NCI-H1694 (cell line): ENCODE measurements at places on chromosomes 6 and 20.
A peak's percentile ranks its signal among the peaks of the same experiment; 100 is the strongest.

DNA sequence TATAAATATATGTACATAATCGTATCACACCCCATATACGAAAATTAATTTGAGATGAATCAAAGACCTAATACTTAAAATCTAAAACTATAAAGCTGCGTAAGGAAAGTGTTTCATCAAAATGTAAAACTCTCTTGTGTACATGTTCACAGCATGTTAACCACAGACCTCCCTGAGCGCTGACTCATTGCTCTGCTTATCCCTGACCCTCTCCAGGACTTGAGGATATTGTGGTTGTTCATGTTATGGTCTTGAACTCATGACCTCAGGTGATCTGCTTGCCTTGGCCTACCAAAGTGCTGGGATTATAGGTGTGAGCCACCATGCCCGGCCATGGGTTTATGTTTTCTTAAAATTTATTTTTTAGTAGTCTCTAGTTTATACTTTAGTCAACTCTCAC lies 14.2 kb downstream of the FAM83B start:
- DNase-seq = no peak

DNA sequence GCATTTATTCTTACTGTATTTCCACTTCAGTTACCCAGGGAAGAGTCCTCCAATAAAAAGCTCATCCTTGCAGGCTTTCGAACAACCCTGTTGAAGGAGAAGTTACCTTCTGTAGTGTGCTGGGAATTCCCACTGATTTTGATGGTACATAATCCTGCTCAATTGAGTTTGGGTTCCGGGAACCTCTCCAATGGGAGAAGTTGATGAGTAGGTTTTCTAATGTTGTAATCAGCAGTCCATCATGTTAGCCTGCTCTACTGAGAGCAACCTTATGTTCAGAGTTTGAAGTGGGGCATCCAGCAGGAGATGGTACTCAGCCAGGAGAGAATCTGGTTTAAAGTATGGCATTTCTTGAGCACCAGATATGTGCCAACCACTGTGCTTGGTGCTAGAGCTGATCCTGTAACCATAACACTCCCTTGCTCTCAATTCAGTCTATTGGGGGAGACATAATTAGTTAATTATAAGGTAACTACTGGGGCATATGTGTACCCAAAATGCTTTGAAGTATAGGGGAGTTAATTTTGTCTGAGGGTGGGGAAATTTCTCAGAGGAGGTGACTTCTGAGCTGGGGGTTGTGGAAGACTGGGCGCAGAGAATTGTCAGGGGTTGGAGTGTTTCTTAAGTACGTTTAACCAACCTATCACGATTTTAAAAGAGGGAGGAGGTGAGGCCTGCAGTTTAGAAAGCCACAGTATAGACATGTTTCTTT lies 2.1 kb downstream of the TOP1 start:
- no peak for DNase-seq

DNA sequence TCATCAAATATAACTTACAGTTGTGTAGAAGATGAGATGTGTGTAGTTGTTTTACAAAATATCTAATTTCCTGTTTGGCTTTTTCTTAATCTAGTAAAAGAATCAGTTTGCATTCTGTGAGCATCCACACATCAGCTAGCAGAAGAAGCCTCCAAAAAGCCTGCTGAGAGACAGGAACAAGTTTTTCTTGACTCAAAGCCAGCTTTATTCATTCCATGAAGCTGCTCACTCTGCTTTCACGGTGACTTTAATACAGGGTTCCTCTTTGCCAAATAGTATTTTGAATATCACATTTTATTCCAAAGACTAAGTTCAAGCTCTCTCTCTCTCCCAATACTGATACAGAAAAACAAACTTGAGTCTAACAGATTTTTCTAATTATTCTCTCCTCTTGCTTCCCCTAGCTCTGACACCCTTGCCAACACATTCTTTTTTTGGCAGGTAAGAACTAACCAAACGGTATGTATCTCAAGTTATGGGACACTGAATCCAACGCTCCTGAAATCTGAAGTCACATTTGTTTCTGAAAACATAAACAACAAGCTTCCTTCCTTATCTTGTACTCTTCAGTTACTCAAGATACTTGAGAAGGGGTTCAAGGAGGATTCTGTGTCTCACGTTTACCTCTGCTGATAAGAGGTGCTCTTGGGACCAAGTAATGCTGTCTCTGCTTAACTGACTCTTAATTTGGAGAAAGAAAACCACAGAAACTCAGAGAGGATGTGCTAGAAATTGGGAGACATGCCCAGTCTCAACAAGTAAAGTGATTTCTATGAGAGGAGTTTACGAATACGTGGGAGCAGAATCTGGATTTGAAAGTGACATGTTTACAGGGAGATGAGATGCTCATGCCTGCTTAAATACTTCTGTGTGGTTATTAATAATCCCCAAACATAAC lies 184.2 kb upstream of the SPTLC3 start:
- no peak for DNase-seq

GRCh38 chr6:4804095-4804494 lies 27.9 kb downstream of the CDYL start:
- DNase-seq = no peak

DNA sequence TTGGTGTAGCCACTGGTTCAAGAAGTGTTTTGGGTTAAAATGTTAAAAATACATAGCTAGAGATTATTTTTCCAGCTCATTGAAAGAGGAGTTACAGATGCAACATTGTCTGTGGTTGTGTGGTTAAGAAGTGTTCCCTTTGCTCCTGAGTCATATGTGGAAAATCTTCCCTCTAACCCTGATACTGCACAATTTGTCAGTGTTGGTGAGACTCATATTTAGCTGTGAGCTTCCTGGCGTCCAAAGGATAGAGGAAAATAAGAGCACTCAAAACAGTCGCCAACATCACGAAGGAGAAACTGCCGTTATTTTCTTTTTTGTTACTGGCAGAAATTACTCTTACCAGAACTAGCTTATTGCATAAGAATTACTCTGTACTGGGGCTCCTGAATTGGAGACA lies 250.4 kb downstream of the CDH4 start:
- no peak for DNase-seq

DNA sequence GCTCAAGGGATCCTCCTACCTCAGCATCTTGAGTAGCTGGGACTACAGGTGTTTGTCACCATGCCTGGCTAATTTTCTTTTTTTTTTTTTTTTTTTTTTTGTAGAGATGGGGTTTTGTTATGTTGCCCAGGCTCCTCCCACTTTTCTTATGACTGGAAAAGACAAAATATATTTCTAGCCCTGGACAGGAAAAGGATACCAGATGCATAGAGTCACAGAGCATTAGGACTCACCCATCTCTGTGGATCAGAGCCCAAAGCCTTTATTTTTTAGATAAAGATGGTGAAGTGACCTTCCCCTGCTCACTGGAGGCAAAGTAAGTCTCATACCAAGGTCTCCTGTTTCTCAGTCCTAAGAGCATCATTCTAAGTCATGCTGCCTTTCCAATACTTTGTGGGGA lies 3.4 kb downstream of the TRIM10 start:
- no peak for DNase-seq

DNA sequence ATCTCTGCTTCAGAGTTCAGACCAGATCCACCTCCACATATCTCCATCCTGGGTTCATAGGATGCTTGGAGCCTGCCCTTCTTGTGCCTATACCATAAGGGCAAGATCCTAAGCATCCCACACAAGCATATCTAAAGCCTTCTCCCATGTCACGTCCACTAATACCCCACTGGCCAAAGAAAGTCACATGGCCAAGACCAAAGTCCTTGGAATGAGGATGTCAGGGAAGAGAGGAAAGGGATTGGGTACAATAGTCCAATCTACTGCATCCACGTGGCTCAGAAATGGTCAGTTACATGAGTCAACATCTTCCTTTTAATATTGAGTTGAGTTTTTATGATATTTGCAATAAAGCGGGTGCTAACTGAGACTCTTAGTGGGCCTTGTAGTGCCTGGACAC lies 515.9 kb upstream of the SULF2 start:
- DNase-seq = no peak

- DNase-seq = no peak
Measured at GRCh38 chr20:11094196-11094595, 420.4 kb upstream of the JAG1 start.

DNA sequence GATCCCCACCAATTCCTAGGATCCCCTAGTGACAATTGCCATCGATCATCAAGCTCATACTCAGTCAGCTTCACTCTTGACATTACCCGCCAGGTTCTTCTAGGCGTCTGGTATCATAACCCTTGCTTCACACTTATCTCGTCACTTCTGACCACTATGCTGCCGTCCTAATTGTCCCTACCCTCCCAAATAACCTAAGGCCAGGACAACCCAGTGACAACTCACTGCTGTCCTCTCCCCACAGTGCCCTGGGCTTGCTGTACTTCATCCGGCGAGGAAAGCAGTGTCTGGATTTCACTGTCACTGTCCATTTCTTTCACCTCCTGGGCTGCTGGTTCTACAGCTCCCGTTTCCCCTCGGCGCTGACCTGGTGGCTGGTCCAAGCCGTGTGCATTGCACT lies 3.7 kb downstream of the SYS1 start:
- no peak for DNase-seq

DNA sequence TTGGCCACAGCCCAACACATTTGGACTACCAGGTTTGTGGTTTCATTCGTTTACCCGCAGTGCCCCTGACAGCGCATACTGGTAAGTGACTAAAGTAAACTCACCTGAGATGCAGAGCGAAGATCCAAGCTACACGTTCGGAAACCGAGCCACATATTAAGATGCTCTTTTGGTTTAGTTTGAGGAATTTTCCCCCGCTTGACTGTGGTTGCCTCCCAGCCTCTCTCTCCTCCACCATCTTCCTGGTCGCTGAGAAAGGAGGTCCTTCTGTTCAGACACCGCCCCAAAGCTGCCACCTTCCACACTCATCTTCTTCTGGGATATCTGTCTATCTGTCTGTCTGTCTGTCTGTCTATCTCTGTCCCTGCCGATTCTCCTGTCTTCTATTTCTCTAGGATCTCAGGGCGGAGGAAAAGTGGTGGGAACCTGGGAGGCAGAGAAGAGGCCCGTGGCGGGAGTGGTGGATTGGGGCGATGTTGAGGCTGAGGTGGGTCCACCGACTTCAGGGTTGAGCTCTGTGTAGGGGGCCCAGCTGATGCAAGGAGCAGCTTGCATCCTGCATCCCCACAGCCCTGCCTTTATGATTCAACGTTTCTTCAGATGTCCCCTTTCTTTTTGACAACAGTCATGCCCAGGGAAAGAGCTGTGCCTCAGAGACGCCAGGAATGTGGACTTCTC lies 196.9 kb upstream of the ZNF184 start:
- no peak for DNase-seq

DNA sequence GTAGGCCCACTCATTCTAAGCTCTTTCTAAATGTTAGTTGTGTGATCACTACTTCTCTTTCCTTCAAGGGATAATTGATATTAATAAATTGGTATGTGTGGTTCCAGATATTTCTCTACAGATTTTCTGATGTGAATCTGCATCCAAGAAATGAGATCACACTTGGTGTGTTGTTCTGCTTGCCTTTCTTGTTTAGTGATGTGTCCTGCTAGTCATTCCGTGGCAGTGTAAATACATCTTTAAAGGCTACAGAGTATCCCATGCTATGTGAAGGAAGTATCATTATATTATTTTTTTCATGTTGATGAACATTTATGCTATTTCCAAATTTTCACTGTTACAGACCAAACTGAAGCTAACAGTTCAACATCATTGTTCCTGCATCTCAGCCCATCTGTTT lies 13.2 kb downstream of the CDH26 start:
- no peak for DNase-seq

DNA sequence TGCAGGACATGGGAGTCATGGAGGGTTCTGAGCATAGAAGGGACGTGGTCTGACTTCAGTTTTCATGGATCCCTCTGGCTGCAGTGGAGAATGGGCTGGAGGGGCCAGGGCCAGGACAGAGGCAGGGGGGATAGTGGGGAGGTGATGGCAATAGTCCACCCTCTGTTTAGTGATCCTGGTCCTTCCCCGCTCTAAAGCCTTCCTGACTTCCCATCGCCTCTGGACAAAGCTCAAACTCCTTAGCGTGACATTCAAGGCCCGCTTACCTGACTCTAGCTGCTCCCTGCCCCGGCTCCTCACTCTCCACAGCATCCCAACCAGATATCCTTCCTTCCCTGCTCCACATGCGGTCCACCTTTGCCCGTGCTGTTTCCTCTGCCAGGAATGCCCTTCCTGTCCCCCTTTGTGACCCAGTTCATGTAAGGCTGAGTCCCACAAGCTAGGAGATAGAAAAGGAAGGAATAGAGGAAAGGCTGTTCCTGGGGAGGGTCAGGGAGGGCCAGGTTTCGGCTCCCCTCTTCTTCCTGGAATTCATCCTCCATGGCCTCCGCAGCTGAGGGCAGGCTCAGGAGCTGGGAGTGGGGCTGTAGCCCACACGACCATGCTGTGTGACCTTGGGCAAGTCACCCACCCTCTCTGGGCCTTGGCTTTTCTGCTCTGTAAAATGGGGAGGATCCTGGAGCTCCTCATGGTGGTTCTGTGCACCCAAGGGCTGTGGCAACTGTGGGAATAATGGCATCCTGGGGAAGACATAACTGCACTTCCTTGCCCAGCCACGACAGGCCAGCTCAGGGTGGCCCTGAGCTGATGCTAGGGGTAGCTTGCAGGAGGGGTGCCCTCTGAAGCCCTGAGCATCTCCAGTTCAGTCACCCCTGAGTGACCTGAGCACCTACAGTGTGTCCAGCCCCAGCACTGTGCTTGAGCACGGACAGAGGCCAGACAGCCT lies 116.1 kb downstream of the CEBPB start:
- DNase-seq = no peak

DNA sequence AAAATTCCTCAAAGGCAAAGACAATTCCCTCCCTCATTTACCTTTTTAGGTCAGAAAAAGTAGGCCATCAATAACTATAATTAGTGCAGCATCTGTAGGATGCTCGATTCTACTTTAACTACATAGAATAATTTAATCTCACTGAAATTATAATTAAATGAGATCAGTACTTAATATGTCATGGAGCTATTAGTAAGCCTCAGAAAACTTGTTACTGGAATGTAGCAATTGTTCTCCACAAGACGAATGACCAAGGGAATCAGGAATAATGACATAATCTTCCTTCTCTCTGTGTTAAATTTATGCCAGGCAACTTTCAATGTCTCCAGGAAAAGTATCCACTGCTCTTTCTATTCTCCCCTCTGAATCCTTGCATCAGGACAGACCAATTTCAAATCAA lies 34.1 kb downstream of the SESN1 start:
- no peak for DNase-seq

DNA sequence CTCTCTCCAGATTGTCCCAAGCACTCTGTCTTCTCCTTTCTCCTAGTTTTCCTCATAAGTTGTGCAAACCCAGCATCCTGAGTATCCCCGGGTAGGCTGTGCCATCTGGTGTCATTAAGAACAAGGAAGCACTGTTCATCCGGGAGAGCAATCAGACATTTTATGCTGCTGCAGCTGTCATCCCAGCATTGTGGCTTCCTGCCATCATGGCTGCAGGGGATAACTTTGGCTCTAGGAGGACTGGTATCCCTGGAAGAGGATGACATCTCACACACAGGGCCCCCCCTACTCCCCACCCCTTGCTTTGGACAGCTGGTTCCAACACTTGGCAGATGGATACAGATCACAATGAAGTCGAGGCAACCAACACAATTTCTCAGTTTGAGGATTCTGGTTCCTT lies 1195.1 kb upstream of the MAP3K7 start:
- DNase-seq = peak; percentile 77

GRCh38 chr6:107917451-107918375 lies 40.3 kb downstream of the SEC63 start:
- DNase-seq = no peak
